ENCODE measurements at places on chromosomes 11 and 22.
A peak's percentile ranks its signal among the peaks of the same experiment; 100 is the strongest.

- peak; percentile 54 for DNase-seq
Observed at GRCh38 chr22:37498289-37498909, 12.2 kb upstream of the MFNG start.

DNA sequence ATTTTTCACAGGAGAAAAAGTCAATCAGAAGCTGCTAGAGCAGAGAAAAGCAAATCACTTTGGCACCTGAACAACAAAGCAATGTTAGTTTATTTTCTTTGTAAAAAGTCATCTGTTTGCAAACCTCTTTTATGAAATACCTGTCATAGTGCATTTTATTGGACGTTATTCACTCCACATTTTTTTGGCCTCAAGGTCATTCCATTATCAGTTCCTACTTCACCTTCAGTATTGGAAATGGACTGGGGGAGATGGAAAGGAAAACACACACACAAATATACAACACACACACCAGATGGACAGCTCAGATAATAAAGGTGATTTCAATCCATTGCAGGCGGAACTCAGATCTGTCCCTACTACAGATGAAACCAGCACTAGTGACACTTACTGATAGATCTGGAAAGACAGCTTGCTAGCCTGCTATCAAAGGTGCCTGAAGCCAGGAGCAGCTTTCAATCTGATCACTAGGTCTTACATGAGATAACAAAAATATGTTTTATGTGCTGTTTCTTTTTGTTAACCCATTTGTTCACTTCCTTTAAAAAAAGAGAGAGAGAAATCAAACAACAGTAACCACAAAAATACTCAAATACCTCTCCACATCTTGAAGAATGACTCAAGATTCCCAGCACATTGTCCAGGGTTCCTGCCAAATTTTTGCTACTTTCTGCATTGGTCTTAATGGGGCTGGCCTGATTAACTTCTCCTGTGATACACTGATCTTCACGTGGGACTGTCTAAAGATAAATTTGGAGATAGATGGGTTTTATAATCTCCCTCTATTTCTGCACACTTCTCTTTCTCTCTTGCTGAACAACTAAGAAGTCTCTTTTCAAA is 844.3 kb upstream of the TENM4 start:
- no peak for DNase-seq

DNA sequence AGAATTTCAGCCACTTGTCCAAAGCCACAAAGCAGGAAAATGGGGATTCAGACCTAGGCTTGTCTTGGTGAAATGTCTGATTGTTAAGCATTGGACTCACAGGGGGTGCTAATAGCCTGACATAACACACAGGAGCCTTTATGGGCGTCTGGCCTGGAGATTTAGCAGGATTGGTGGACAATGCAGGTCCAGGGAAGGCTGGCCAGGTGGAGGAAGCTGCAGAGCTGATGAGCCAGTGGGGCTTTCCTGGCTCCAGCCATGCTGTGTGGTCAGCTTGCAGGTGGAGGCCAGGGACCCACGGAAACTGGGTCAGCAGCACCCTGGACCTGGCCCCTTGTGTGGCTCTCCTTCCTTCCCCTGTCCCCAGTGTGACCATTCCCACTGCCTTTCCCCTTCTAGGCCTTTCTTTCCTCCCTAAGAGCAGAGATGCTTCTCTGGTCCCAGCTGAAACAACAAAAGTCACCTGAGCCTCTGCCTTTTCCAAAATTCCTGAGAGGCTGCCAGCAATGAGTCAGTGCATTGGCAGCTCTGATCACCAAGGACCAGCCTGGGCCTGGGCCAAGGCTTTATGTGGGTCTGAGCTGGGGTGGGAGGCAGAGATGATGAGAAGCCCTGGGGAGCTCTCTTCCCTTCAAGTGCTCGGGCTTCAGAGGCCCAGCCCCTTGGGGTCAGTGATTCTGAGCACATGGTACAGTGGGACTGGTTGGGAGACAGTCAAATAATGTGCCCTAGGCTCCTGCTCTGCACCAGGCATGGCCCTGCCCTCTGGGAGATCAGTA is 85.2 kb downstream of the CCDC81 start:
- DNase-seq, result peak; percentile 83

DNA sequence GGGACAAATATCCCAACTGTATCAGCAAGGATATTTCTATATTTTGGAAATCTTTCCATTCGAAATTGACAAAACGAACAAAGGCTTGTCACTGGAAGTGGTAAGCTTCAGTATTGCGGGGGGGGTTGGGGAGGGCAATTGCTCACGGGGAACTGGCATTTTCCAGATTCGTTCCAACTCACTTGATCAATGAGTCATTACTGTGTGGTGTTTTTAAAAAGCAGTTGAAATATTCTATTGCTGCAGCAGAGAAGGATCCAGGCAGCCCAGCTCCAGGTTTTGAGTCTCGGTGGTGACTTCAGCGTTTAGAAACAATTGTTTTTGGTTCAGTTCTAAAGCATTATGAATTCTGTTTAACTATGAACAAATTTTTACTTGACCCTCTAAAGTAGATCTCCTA is 33.8 kb upstream of the FBLN1 start:
- peak; percentile 46 for DNase-seq

- DNase-seq, result peak; percentile 15
Observed at GRCh38 chr11:121421149-121421901, 30.8 kb upstream of the SORL1 start.

DNA sequence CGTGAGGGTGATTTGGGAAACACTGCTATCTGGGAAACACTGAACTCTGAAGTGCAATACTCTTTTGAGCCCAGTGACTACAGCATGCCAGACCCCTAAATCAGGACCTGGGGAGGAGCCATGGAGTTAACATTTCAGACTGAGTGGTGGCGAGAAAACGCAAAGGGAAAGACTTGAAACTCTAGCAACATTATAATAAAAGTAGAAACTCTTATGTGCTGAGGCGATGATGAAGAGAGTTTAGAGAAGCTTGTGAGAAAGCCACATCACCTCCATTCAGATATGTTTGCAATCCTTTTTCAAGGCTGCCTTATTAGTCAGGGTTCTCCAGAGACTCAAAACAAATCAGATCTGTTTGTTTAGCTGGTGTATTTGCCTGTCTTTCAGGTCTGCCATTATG is 1.9 kb downstream of the FEN1 start:
- DNase-seq, result no peak

DNA sequence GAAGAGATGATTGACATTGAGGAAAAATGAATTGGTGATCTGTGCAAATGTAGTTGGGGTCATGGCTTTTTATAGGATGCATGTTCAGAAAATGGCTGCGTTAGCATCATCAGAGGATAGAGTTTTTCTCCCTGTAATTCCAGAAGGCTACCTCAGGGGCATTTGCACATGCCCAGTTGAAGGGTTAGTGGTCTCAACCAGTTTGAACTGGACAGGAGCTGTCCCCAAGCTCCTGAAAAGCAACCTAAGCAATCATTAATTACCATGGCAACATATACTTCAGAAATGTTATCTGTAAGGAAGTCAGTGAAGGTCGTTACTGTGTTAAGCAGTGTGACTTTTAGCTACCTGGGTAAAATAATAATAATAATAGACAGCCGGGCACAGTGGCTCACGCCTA is 29.3 kb downstream of the TUG1 start:
- DNase-seq, result no peak

DNA sequence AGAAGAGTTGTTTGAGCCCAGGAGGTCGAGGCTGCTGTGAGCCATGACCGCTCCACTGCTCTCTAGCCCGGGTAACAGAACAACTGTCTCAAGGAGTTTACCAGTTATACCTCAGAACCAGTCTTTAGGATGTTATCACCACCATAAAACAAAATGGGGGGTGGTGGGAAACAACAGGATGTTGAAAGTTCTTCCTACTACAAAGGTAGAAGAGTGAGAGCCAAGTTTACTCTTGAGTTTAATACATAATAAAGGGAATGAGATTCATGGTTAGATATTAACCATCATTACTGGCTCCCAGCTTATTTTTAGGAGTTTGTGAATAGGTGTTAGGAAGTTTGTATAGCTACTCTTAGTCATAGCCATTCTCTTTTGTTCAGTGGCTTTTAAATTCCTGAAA is 78.8 kb upstream of the HORMAD2 start:
- DNase-seq, result peak; percentile 28

DNA sequence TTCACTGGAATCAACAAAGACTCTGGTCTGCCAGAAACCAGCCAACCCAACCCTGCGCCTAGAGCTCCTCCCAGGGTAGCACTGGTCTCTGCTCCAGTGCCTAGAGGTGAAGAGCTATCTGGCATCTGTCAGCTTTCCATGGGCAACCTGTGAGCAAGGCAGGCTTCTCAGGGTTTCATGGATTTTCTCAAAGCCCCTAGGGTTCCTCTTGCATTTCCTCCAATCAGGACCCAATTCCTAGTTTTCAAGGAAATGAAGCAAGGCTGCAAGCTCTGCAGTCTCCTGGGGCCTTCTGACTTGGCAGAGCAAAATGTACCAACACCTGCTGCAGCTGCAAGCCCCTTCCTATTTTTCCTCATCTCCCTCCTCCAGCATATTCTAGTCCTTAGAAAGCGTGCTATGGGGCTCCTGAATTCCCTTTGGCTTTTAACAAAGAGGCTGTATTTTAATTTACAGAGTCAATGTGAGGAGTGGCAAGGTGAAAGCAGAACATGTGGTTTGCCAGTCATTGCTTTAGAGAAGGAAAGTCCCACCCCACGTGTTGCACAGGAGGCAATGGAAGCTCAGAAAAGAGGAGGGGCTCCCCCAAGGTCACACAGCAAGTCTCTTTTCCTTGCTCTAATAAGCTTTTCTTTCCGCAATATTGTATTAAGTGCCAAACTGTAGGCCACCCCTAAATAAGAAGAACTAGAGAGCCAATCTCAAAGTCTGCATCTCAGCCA is 33.0 kb upstream of the RIC3 start:
- DNase-seq, result no peak

DNA sequence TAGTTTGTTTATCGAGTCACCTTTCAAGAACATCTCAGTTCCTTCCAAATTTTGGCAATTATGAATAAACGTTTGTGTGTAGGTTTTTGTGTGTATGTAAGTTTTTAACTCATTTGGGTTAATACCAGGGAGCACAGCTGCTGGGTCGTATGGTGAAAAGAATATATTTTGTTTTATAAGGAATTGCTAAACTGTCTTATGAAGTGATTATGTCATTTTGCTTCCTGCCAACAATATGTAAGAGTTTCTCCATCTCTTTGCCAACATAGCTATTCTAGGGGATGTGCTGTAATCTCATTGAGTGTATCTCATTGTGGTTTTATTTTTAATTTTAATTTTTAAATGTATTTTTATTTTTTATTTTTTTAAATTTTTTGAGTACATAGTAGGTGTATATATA is 27.3 kb downstream of the BCL2L13 start:
- no peak for DNase-seq

- no peak for DNase-seq
Observed at GRCh38 chr22:27331526-27332281, 469.9 kb downstream of the MN1 start.

DNA sequence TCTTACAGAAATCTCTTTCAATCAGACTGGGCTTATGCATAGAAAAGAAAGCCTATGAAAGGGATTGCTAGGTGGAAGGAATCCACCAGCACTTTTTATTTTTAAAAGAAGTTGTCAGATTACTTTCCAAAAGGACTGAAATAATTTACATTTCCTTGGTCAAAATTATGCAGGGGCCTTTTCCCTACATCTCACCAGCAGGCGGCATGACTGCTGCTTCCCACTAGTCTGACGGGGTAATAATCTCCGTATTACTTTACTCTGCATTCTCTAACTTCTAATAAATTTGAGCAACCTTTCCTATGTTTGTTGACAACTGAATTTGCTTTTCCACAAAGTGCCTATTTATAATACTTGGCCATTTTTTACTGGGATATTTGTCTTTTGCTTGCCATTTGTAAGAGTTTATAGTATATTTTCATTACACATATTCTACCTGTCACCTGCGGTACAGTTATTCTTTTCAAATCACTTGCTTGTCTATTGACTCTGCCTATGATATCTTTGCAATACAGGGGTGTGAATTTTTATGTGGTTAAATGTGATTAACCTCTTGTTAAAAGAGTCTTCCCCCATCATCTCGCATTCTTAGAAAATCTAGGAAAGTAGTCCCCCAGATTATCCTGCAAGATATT is 51.9 kb upstream of the USP47 start:
- peak; percentile 10 for DNase-seq

- no peak for DNase-seq
Observed at GRCh38 chr11:126114486-126115126, 51.9 kb upstream of the CDON start.

DNA sequence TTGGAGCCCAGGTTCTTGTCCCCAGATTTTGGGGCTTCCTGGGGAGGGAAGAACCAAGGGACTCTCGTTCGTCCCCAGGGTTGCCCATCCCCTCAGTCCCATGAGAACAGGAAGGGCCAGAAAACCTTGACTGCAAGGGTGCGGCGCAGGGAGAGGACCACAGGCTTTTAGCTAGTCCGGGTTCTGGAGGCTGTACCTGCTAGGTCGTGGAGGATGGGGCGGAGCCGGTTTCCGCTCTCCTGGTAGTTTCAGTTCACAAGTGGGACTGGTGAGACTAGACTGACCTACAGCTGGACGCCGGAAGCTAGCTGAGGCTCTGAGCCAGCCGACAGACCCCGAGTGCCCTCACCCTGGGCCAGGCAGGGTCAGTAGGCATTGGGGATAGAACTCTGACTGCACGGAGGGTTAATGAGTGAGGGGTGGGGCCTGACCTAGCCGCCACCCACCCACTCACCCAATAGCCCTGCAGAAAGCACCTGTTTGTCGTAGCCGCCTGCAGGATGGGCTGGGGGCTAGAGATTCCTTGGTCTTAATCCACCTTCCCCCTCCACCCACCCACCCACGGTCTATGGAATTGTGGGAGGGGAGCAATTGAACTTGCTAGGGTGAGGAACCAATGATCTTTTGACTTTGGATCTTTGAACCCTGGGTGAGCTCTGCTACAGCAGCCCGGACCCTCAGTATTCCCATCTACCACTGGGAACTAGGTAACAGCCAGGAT is 1.5 kb downstream of the MAFF start:
- DNase-seq, result peak; percentile 62

DNA sequence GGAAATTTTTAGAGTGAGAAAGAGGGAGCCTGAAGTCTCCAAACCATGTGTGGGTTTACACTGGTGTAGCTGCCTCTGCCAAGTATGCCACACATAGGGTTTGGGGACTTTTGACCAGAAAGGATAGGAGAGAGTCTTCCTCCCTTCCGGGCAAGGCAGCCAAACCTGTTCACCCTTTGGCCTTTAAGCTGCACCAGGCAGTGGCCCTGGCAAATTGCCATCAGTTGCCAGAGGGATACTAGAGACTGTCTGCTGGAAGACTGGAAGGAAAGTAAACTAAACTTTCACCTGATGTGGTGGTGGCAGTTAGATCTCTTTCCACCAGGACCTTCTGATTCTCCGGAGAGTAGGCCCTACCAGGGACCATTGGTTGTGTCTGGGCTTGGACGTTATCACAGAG is 1263.2 kb downstream of the FAM181B start:
- no peak for DNase-seq

DNA sequence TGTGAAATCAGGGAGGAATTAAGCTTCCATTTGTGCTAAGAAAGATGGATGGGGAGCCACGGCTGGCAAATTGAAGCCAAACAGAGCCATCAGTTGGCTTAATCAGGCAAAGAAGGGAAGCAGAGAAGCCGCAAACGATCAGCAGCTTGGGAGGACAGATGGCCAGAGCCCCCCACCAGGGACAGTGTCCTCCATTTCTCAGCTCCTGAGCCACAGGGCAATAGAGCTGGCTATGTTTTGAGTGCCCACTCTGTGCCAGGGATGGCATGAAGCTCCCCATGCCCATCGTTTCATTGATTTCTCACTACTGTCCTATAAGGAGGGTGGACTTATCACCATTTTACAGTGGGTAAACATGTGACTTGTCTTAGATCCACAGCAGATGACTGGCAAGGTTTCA is 126.3 kb upstream of the ASPHD2 start:
- DNase-seq, result no peak

GRCh38 chr11:65858681-65859087 is 704 bp upstream of the CFL1 start:
- DNase-seq, result no peak

- no peak for DNase-seq
Observed at GRCh38 chr11:6333095-6333494, 12.8 kb upstream of the CAVIN3 start.

Data from Caki2 (cell line).